ENCODE measurements at places on chromosomes 2 and 18.
A peak's percentile ranks its signal among the peaks of the same experiment; 100 is the strongest.

- no peak for DNase-seq
These were observed 3.4 kb upstream of the ASNSD1 start for GRCh38 chr2:189657867-189658266.

DNA sequence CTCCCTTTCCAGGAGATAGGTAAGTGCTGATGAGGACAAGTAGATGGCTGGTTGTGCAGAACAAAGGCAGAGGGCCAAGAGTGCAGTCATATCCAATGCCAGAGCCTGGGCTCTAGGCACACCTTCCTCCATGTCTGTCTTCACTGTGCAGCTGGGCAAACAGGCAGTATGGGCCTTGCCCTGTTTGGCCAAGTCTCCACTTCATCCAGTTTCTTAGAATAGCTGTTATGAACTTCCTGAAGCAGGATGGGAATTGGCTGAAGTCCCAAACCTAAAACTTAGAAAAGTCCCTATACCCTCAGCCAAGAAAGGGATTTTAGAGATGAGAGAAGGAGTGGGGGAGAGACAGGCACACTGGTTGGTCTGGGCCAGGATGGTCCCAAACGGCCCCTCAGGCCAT is 37.5 kb upstream of the CYP26B1 start:
- no peak for DNase-seq

- no peak for DNase-seq
These were observed 242.0 kb upstream of the LYPD1 start for GRCh38 chr2:132911726-132912724.

- no peak for DNase-seq
These were observed 42.4 kb upstream of the LIMS1 start for GRCh38 chr2:108491848-108492247.

DNA sequence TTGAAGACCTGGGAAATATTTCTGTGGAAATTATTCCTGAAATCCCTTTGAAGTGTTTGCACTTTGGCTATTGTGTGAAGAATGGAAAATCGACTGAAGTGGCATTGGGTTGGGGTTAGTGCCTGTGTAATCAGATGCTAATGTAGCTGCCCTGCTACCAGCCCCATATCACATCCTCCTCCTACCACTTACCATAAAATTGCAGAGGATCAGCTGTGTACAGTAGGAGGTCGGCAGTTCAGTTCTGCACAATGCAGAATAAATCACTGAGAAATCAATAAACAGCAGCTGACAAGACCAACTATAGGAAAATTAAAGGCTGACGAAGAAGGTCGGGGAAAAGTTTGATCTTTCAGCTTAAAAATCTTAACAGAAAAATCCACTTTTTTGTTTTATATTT is 440.9 kb downstream of the PTPRM start:
- DNase-seq: no peak

DNA sequence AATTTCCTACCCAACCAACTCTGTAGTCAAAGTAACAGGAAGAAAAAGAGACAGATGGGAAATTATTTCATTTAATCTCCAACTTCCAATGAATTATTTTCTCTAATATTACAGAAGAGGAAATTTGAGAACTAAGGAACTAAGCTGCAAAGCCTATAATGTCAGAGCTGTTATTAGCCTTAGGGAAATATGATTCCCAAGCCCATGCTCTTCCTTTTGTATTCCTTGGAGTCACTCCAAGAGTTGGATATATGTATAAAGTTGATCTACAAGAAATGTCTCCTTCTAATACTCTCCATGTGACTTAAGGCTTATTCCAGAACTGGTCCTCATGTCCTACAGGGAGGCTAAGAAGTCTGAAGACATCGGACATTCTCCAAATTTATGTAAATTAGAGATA is 31.6 kb upstream of the VWC2L start:
- DNase-seq: no peak

- DNase-seq: no peak
These were observed 38.2 kb downstream of the CERS6 start for GRCh38 chr2:168494190-168494711.

- no peak for DNase-seq
These were observed 76.4 kb upstream of the PARD3B start for GRCh38 chr2:204468746-204469429.

GRCh38 chr2:17206771-17207170 is 311.5 kb downstream of the RAD51AP2 start:
- DNase-seq: no peak

DNA sequence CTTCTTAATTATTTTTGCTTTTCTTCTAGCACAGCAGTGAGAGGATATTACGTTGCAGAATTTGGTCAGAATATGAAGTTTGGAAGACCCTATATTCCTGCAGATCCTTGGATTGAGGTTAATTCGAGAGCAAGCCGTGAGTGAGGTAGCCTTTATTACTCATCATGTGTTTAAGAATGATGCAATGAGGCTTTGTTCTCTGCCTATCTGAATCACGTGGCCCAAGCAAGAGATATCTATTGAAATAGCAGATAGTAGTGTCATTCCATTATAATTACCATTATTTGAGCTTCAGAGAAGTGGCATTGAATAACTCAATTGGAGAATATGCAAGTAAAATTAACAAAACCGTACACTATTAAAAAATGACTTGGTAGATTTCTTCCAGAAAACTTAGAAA is 641.1 kb downstream of the TMEM182 start:
- DNase-seq: no peak

- DNase-seq: no peak
These were observed 43.4 kb downstream of the PLCL1 start for GRCh38 chr2:197847651-197848401.

DNA sequence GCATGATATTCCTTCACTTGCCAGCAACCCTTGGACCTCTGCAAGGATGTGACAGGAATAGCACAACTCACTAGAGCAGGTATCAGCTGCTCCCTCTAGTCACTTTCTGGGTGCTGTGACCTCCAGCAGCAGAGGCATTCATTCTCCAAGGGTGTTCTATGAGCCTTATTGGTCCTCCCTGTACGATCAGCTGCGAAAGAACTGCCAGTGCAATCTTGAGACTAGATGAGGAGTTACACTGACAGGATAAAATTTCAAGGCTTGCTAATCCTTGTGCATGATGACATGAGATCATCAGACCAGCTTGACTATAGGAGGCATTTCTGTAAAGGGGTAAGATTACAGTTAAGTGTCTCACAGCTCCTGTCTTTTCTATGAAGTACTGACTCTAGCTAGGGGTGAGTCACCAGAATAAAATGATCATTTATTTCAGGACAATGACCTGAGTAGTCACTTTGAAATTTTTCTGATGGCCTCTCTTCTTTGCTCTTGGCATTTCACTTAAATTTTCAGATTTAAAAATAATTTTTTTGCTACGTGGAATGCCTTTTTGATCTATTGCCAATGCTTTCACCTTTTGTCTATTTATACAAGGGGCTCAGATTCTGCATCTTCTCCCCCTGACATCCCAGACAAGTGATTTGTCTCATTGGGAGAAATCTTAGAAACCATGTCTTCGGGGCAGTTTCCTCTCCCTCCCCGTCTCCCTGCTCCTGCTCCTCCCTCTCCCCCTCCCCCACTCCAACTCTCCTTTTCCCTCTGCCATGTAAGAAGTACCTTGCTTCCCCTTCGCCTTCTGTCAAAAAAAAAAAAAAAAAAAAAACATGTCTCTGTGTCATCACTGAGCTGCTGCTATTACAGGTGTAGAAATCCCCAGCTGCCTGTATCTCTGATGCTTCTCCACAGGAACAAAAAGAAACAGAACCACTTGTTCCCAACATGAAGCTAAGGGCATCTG is 49.2 kb upstream of the FRZB start:
- no peak for DNase-seq

GRCh38 chr2:106269591-106270291 is 75.6 kb upstream of the UXS1 start:
- peak; percentile 46 for DNase-seq

GRCh38 chr18:57275111-57275510 is 77.2 kb upstream of the ST8SIA3 start:
- DNase-seq: no peak

DNA sequence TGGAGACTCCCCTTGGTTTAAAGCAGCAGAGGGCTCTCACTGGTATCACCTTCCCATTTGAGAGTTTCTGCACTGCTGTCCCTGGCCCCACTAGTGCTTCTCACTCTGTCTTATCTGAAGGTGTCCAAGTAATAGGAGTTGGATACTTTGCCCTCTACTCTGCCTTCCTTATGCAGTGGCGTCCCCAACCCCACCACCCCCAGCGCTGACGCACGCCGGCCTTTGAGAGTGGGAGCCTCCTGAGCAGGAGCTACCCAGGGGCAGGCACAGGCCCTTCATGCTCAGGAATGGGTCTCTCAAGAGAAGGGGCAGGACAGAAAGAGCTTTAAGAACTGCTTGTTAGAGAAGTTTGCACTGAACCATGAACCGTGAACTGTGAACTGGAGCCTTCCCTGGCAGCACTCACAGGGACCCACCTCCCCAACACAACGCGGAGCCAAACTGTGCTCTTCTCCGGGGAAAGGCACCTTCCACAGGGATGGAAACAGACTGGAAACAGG is 3.3 kb downstream of the CIB4 start:
- no peak for DNase-seq

DNA sequence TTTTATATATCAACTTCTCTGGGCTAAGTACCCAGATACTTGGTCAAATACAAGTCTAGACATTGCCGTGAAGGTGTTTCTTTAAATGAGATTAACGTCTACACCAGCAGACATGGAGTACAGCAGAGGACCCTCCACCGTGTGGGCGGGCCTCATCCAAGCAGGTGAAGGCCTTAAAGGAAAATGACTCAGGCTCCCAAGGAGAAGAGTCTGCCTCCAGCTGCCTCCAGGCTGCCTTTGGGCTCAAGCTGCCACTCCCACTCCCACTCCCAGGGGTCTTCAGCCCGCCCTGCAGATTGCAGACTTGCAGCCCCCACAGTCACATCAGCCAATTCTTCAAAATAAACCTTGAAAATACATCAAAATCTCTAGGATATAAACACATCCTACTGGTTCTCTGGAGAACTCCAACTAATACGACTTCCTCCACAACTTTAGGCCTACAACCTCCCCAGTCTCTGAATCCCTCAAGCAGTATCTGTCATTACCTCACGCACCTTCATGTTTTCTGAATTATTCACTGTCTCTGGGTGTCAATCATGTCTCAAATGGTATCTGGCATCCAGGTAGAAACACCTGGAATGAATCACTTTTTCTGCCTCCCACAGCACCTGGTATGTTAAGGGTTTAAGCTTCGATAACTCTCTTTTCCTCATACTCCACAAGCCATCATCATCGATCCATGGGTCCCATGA is 6.9 kb downstream of the ITGB1BP1 start:
- no peak for DNase-seq

Data from activated naive CD4-positive, alpha-beta T cell (primary cell).